ENCODE measurements at places on chromosomes 6 and 20.

GRCh38 chr6:11213422-11214021 is 18.9 kb downstream of the NEDD9 start:
- DNase-seq: no peak

- no peak for DNase-seq
Observed at GRCh38 chr6:43707269-43707668, 19.7 kb upstream of the MRPS18A start.

DNA sequence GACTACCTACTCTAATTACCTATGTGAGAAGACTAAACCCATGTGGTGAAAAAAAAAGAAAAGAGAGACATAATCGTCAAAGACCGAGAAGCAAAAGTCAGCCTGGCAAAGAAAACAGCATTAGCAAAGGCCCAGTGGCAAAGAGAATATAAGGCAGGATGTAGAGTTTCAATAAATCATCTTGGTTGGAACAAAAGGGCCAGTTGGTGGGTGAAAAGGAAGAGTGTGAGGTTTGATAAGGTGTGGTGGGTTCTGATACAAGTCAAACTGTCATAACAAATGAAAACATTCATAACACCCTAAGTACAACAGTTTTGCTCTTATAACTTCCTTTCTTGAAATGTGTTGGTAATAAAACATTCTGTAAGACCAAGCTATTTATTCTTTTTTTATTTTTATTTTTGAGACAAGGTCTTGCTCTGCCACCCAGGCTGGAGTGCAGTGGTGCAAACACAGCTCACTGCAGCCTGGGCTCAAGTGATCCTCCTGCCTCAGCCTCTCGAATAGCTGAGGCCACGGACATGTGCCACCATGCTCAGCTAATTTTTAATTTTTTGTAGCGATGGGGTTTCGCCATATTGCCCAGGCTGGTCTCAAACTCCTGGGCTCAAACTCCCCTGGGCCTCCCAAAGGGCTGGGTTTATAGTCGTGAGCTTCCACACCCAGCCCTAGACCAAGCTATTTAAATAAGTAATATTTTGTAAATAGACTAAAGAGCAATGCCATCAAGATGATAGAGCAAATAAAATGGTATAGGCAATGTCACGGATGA is 18.9 kb upstream of the GTF3C6 start:
- DNase-seq: no peak

DNA sequence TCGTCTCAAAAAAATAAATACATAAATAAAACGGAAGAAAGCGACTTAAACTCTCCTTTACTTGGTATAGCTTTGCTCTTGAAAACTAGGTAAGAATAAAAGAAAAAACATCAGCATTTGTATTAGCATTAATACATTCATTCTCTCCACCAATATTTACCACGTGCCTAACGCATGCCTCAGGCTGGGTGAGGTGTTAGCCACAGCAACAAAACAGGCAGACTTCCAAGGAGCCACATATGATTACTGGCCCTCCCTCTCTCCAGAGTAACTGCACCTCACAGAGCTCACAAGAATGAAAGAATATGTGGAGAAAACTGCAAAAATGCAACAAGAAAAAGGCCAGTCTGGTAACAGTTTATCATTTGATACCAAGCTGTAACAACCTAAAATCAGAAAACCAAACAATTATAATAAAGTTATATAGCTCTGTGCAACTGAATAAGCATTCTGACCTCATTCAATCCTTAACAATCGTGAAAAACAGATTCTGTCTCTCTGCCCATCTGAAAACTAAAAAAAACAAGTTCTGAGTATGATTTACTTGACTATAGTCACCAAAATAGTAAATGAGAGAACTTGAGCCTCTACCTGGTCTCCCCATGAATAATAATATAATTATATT is 5.2 kb downstream of the NAPB start:
- DNase-seq: no peak

DNA sequence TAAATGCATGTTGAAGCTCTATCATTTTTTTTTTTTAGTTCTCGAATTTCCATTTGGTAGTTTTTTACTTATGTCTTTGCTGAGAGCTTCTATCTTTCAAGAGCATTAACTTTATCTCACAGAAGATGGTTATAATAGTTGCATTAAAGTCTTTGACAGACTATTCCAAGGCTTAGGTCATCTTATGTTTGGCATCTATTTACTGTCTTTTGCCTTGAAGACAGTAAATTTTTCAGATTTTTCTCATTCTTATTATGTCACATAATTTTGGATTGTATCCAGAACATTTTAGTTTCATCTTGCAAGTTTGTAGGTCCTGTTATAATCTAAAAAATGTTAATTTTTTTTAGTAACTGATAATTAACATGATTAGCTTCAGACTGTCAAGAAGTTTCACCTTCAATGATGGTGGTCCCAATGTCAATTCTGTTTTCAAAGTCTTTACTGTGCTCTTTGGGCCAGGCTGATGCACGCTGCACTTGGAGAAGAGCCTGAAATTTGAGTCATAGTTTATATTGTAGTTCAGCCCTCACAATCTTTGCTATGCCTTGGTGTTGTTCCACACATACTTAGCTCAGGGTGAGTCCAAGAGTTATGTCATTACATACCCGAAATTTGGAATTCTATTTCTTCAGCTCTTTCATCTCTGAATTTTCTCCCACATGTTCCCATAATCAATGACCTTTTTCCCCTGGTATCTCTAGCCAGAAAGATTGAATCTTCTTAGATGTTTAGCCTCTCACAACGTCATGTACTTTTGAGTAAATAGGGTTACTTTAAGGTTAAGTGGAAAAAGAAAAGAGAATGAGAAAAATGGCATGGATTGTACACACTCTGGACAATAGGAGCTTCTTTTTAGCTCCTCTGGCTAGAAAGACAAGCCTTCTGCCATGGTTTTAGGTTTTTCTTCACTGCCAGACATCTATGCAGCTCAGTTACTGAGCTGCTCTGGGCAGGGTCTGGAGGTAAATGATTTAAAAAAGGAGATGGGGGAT is 110.3 kb upstream of the BTBD3 start:
- DNase-seq: peak; percentile 83

- no peak for DNase-seq
Observed at GRCh38 chr6:11618533-11618932, 81.0 kb downstream of the TMEM170B start.

GRCh38 chr20:7959484-7959883 is 19.2 kb upstream of the HAO1 start:
- no peak for DNase-seq

DNA sequence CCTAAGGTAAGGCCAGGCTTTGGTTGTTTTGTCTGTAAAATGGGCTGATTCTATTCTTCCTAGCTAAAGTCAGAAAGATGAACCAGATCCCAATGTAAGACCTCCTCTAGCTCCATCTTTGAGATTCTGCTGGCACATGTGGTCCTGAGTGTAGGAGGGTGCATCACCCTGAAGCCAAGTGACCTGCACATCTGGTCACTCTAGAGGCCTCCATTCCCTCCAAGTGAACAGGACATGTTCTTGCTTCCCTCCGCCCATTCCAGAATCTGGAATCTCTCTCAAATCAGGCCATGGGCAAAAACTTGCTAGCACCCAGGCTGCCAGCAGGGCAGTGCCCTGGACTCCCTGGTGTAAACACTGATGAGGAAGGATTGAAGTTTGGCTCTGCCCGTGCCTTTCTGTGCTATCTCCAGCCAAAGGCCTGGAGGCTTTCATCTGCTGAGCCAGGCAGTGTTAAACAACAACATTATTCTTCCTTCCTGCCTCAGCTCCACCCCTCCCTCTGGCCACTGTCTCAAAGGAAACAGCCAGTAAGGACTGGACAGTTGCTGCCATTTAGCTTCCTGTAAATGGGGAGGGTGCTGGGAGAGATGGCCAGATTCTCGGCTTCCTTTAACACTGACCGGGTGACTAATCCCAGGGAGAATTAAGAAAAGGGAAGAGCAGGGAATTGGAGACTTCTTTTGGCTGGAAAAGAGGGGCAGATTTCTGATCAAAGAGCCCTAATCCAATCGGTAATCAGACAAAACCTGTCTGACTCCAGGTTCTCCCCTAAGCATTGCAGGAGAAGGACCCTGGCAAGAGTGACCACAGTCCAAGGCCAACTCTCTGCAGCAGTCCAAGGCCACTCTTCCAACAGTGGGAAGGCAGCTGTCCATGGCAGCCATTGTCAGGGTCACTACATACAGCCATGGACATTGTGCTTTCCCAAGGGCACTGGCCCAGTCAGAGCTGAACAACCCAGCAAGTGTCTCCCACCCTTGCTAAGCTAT is 19.5 kb upstream of the ADGRF1 start:
- no peak for DNase-seq

GRCh38 chr6:157443066-157443800 is 62.2 kb downstream of the ZDHHC14 start:
- DNase-seq: peak; percentile 58

DNA sequence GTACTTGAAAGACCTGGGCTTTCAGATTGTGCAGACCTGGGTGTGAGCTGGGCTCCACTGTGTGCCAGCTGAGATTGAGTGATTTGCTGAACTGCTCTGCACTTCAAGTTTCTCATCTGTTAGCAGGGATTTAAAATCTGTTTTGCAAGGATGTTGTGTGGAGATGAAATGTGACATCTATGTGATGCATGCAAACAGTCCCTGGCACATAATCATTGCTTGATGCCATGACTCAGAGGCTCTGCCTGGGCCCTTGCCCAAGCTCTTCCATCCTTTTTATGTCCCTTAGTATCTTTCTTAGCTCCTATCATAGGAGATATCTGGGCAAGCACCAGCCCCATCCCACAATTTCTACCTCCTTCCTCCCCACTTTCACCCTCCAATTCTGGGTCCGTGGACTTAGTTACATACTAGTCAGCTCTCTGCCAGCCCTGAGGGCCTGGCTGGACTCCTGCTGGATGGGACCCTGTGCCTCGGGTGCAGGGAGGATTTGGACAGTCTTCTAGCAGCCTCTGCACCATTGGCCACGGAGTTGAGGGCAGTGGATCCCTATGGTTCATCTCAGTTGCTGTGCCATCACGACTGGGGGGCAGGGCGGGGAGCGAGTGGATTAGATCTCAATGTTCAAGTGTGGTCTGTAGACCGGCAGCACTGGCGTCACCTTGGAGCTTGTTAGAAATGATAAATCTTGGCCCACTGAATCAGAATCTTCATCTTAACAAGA is 103.6 kb downstream of the MAP3K7 start:
- DNase-seq: no peak

- DNase-seq: no peak
Observed at GRCh38 chr6:70107852-70108629, 194.8 kb downstream of the COL9A1 start.

DNA sequence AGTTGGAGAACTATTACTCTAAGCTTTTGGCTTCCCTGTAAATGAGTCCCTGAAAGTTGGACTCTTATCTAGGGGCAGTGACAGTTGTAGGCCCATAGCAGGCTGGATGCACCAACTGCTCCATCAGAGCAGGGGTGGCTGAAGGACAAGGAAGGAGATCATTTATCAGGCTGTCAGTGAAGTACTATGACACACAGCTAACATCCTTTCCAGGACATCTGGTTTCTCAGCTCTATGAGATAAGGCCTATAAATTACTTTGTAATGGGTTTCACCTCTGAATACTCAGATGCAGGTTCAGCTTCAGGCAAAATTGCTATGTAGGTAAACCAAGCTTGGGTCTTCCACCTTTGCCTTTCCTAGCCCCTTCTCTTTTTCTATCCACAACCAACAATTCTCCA is 468.5 kb downstream of the KIF16B start:
- no peak for DNase-seq

- no peak for DNase-seq
Observed at GRCh38 chr6:156175433-156175832, 601.7 kb upstream of the ARID1B start.

GRCh38 chr6:168851460-168852375 is 401.9 kb downstream of the THBS2 start:
- DNase-seq: no peak

- no peak for DNase-seq
Observed at GRCh38 chr20:23773127-23773526, 22.4 kb upstream of the CST1 start.

DNA sequence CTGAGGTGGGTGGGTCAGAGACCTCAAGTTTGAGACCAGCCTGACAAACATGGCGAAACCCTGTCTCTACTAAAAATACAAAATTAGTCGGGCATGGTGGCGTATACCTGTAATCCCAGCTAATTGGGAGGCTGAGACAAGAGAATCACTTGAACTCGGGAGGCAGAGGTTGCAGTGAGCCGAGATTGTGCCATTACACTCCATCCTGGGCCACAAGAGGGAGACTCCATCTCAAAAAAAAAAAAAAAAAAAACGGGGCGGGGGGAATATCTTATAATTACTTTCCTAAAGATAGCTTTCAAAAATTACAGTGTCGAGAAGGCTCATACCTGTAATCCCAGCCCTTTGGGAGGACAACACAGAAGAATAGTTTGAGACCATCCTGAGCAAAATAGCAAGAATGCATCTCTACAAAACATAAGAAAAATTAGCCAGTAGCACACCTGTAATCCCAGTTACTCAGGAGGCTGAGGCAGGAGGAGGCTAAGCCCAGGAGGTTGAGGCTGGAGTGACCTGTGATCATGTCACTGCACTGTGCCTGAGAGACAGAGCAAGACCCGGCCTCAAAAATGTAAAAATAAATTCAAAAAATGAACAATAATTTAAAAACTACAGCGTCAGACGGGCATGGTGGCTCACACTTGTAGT is 25.8 kb downstream of the CBFA2T2 start:
- DNase-seq: no peak

DNA sequence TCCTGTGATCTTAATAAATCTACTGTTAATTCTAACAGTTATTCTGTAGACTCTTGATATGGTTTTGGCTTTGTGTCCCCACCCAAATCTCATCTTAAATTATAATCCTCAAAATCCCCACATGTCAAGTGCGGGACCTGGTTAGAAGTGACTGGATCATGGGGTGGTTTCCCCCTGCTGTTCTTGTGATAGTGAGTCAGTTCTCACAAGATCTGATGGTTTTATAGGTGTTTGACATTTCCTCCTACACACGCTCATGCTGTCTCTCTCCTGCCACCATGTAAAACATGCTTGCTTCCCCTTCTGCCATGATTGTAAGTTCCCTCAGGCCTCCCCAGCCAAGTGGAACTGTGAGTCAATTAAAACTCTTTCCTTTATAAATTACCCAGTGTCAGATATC is 10.5 kb upstream of the EPB41L2 start:
- DNase-seq: no peak

- DNase-seq: no peak
Observed at GRCh38 chr20:35174458-35175216, 2.8 kb downstream of the PROCR start.

All from BJ (cell line).